Smooth muscle cell of bladder (primary cell): ENCODE measurements at places on chromosomes 2 and 18. TPM values are rescaled to one million over a fixed set of nuclear protein-coding genes. Genes with fewer than 3 reads are reported as not detected.

The ZNF804A gene
- 2.0 and 2.6 TPM in 2 replicates for total RNA-seq

The IL1RL2 gene
- total RNA-seq = 0.85 and 1.5 TPM in 2 replicates

The IL1RN gene
- 0.09 and 0.71 TPM in 2 replicates for total RNA-seq

The ANO7 gene
- total RNA-seq = 0.43 and 0.83 TPM in 2 replicates

The IL1R1 gene
- total RNA-seq = 109 and 193 TPM in 2 replicates

The ACVR1C gene
- under 0.01 and 0.09 TPM in 2 replicates for total RNA-seq

The DSC2 gene
- under 0.01 TPM in 1 of 2 replicates, not detected in the other for total RNA-seq

The ERFE gene
- total RNA-seq = 1.7 and 7.3 TPM in 2 replicates

The GDF7 gene
- total RNA-seq = 0.09 and 0.14 TPM in 2 replicates

The CCDC74B gene
- 2.3 and 6.5 TPM in 2 replicates for total RNA-seq

The LIMS4 gene
- total RNA-seq = 1.1 TPM in 2 replicates

The FEV gene
- total RNA-seq = not detected in 2 replicates

The ATP9B gene
- 26.2 and 27.1 TPM in 2 replicates for total RNA-seq

The STARD6 gene
- not detected in 2 replicates for total RNA-seq

The LHCGR gene
- not detected in 2 replicates for total RNA-seq

The ADAM17 gene
- total RNA-seq = 54.3 and 58.5 TPM in 2 replicates

The ARHGAP28 gene
- total RNA-seq = 1.5 and 10.5 TPM in 2 replicates

The SLC1A4 gene
- total RNA-seq = 13.3 and 19.2 TPM in 2 replicates

The ATP6V1B1 gene
- total RNA-seq = 0.18 and 0.71 TPM in 2 replicates

The RUFY4 gene
- not detected in 2 replicates for total RNA-seq

The PLB1 gene
- 1.00 and 1.4 TPM in 2 replicates for total RNA-seq
